ENCODE measurements at places on chromosomes 7 and 10.

DNA sequence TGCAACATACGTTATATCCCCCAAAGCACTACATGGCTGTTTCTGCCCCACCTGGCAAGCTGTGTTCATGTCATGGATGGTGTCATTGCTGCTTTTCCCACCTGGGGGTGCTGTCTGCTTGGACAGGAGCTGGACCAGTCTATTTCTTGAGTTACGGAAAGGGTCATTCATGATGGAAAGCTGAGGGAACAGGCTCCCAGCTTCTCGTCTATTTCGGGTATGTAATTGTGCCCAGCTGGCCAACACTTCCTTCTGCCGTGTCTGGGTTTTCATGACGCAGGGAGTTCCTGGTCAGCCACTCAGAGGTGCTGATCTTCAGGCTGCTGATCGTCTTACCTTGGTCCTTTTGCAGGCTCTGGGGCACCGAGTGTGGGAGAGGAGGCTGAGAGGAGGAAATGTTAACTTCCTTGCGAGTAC, 8.6 kb downstream of the BTBD16 start:
- DNase-seq: no peak

- no peak for DNase-seq
Measured at GRCh38 chr10:96992721-96993120, 160.6 kb downstream of the LCOR start.

DNA sequence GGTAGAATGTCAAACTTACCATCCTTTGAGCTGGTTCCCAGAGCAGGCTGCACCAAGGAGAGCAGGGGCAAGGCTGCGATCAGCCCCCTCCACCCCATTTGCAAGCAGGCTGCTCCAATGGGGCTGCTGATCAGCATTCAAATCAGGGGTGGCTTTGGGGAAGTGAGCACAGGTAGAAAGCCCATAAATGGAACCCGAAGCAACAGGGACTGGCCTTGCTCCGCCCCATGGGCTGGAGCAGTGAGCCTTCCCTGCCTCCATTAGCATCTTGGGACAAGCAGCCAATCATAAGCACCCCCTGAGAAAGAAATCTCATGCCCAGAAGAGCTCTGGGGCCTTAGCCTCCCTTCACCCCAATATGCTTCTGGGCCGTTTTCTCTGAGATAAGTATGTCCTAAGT, 4.0 kb upstream of the PKD1L1 start:
- no peak for DNase-seq

- no peak for DNase-seq
Measured at GRCh38 chr10:9807846-9808245, 1209.8 kb upstream of the CELF2 start.

DNA sequence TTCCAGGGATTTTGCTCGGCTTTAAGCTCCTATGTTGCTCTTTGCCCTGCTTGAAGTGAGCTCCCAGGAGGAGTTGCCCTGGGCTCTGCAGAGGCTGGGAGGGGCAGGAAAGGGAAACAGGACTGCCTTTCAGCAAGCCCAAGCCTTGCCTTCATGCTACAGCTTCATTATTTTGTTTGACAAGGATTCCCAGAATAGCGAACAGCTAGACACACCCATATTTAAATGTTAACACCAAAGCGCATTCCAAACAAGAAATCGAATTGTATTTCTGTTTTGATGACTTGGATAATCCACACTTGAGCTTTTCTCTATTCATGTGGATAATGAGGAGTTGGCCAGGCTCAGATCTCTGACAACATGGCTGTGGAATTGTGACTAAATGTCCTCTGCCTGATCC, 6.3 kb downstream of the KIAA1217 start:
- no peak for DNase-seq

- no peak for DNase-seq
Measured at GRCh38 chr10:121288864-121289661, 309.2 kb downstream of the FGFR2 start.
